ENCODE measurements at places on chromosomes 5 and 9.
A peak's percentile ranks its signal among the peaks of the same experiment; 100 is the strongest.

- DNase-seq = no peak
Observed at GRCh38 chr5:84372066-84372695, 12.5 kb downstream of the EDIL3 start.

- no peak for DNase-seq
Observed at GRCh38 chr9:101738566-101739183, at the start of gene GRIN3A. GRIN3A (minus strand) TSS chr9:101738647; CDS start chr9:101737979, 668 bp downstream.

DNA sequence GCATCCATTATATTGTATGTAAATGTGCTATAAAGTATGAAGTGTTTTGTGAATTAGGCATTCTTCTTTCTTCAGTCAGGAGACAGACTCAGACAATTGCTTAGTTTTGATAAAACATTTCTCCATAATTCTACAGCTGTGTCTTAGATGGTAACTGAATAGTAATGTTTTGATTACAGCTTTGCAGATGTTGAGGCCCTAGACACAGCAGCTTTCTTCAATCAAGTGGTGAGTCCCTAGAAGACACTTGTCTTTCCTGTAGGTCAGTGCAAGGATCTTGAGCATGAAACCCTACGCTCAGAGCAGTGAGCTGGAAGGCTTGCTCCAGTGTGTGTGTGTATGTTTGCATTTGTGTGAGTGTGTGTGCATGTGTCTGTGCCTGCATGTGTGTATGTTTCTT lies 46.8 kb upstream of the CD180 start:
- DNase-seq = no peak

DNA sequence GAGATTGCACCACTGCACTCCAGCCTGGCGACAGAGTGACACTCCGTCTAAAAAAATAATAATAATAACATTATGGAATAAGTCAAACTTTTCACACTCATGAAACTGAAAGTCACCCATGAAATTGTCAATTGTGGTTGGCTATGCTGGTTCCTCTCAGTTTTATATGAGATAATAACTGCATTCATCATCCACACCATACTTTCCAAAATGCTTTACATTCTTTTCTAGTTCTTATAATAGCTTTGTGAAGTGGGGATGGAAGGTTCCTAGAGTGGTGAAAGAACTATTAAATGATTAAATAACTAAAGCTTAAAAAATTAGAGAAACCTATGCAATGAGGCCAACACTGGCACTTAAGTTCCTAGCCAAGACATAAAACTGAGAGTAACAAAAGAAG lies 12.6 kb upstream of the ASPN start:
- DNase-seq = no peak

GRCh38 chr5:106314221-106314824 lies 1356.4 kb downstream of the EFNA5 start:
- DNase-seq = no peak

DNA sequence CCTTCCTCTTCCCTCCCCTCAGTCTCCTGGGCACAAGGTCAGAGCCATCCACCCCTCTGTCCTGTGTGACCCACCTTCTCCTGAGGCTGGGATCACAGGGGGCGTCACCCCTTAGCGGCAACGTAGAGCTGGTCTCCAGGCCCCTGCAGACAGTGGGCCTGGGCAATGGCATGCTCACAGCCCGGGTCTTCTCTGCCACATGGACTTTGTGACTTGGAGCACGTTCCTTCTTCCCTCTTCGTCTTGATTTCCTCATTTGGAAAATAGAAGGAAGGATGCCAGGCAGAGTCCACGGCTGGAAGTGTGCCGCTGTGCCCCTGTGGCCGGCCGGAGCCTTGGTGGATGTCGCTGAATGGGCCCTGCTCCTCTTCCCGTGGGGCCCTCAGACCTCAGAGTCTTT lies 10.0 kb downstream of the RXRA start:
- no peak for DNase-seq

DNA sequence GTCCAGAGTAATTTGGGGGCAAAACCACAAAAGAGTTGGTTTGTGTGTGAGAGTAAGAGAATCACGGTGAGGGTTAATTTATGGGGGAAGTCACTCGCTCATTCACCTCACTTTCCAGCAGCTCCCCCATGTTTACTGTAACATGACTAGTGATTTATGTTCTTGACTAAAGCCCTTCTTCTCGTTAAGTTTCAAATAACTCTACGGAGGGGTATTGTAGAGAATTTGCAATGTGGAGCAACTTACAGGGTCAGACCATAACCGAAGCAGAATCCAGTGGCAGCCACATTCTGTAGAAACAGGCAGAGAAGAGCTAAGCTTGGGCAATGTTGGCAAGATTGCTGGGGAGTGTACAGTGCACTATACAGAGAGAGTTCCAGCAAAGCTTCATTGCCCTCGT lies 760.6 kb downstream of the IRX1 start:
- DNase-seq = no peak

DNA sequence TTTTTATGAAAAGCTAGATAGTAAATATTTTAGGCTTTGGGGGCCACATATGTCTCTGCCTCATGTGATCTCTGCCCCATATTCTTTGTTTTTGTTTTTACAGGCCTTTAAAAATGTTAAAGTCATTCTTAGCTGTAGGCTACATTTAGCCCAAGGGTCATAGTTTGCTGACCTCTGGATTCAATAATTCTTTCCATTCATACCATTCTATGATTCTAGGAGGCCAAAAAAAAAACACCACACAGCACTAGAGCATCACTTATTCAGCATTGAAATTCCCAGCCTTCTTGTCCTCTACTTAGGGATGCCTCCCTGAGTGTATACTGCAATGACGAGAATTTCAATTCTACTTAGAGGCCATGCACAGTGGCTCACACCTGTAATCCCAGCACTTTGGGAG lies 17.0 kb downstream of the PTCD2 start:
- DNase-seq = no peak

DNA sequence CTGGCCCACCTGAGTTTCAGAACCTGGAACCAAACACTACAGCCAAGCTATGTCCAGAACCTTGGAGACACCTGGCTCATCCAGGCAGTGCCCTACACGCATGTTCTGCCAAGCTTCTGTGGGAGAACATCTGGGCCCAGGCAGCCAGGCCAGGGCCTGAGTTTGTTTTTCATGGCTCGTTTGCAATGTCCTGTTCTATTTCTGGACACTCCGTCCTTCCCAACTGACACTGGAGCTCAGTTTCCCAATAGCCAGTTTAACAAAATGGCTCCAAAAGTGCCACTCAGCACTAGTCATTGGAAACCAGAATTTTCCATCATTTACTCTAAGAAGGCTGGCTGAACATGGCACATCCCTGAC lies 38.6 kb downstream of the SH3RF2 start:
- no peak for DNase-seq

GRCh38 chr5:8417316-8418048 lies 548.5 kb downstream of the MTRR start:
- no peak for DNase-seq

GRCh38 chr9:136965771-136966484 lies 11.4 kb upstream of the PTGDS start:
- peak; percentile 24 for DNase-seq

DNA sequence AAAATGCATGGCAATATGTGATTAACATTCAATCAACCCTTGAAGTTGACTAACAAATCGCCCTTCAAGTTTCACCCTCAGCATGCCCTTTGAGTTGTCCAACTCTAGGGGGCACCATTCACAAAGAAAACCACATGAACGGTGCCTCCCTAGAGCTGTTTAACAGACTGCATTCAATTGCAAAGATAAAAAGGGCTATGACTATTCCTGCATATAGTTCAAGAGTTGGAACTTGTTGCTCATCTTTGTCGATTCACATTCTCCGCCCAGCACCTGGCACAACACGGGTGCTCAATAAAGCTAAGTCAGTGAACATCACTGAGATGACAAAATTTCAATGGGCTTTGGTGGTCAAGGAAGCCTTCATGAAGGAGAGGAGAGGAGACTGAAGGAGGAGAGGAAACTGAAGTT lies 69.6 kb upstream of the SLC30A5 start:
- DNase-seq = peak; percentile 53

- DNase-seq = no peak
Observed at GRCh38 chr5:132433141-132433540, 57.4 kb downstream of the IRF1 start.

GRCh38 chr5:116444373-116445295 lies 130.0 kb downstream of the SEMA6A start:
- no peak for DNase-seq

GRCh38 chr9:21777701-21778100 lies 24.7 kb upstream of the MTAP start:
- no peak for DNase-seq

DNA sequence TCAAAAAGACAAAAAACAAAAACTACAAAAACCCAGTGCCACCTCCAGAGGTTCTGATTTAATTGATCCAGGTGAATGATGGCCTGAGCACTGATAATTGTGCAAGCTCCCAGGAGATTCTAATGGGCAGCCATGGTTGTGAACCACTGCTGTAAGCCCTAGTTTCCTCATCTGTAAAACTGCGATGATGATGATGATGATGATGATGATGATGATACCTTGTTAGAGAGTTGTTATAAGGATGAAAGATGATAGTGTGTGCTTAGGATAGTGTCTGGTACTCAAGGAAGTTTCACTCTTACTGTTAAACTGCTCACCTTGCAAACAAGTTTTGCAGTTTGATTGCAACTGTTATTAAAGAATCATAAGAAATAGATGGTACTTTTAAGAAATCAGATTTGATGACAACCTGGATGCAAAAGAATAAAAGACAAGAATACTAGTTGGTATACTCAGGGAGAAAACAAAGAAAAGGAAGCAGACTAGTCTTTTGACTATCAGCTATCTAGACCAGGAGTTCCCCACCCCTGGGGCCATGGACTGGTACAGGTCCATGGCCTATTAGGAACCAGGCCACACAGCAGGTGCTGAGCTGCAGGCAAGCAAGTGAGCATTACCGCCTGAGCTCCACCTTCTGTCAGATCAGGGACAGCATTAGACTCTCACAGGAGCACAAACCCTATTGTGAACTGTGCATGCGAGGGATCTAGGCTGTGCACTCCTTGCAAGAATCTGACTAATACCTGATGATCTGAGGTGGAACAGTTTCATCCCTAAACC lies 98.0 kb downstream of the OR2K2 start:
- DNase-seq = no peak

GRCh38 chr5:14806456-14806855 lies 65.1 kb downstream of the ANKH start:
- DNase-seq = no peak

DNA sequence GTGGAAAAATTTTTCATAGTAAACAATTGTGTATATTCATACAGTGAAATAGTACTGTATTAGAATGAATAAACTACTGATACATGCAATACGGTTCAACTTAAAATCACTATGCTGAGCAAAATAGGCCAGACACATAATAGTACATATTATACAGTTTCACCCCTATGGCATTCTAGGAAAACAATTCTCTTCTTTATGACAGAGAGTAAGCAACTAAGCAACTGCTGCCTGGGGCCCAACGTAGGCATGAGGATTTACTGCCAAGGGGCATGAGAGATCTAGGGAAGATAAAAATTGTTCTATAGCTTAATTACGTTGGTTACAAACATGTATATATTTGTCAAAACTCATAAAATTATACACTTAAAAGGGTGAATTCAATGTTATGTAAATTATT lies 180.2 kb downstream of the DRD1 start:
- DNase-seq = no peak

- peak; percentile 4 for DNase-seq
Observed at GRCh38 chr5:171272996-171273970, 35.8 kb upstream of the TLX3 start.

DNA sequence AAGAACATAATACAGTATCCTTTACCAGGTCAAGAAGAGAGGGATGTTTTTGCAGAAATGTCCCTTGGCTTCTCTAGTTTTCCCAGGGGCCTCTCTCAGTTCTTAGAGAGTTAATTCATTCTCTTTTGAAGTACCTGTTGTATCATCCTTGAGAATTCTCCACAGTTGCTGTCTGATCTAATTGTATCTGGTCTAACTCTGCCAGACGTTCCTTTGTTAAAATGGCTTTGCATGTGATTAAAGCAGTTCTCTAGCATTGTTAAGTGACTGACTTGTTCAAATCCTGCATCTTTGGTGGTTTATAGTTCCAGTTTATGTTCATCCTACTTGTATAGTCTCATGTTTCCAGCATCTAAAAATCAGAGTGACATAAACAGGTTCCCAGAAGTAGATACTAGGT lies 65.0 kb downstream of the KIAA1958 start:
- no peak for DNase-seq

GRCh38 chr9:136543830-136544547 lies 1.9 kb downstream of the NOTCH1 start:
- DNase-seq = no peak

DNA sequence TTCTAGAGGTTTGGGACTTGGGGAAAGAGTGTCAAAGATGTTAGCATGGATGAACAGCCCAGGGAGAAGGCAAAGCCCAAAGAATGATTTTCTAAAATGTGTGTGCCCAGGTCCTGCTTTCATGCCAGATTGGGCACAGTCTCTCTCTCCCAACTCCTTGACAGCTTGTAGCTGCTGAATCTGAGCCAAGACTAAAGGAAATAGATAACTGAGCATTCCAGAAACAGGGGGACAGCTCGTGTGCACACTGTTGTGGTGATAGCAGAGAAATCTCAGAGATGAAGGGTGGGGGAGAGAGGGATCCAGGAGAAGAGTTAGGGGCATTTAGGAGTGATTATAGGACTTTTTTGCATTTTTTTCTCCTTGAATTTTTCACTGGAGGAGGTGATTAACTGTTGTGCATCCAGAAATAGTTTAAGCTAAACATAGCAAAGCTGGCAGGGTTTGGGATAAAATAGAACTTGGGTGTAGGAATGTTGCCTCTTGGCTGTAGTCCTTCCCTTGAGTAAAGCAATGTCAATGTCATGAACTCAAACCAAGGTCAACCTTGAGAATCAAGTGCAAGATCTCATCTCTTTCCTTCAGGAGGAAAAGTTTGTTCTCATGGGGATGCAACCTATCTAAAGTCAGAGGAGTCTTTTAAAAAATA lies 245.9 kb downstream of the SH3GL2 start:
- no peak for DNase-seq

- no peak for DNase-seq
Observed at GRCh38 chr5:149526845-149527590, 24.2 kb downstream of the CSNK1A1 start.

DNA sequence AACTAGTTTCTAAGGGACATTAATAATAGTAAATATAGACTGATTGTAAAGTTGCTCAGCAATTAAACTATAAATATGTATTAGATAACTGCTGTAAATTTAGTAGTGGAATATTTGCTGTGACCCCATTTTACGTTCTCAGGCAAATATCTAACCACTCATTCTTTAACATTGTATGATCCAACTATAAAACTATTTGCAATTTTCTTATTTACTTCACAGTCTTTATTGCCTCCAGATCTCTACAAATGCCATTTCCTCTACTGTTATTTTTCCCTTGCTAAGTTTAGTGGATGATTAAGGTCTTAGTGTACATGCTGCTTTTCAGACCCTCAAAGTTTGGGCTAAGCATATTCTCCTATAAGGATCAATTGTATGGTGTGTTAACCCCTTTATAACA lies 526.2 kb upstream of the ST8SIA4 start:
- DNase-seq = no peak

DNA sequence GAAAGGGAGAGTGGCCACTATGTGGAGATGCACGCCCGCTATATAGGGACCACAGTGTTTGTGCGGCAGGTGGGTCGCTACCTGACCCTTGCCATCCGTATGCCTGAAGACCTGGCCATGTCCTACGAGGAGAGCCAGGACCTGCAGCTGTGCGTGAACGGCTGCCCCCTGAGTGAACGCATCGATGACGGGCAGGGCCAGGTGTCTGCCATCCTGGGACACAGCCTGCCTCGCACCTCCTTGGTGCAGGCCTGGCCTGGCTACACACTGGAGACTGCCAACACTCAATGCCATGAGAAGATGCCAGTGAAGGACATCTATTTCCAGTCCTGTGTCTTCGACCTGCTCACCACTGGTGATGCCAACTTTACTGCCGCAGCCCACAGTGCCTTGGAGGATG lies 19.8 kb downstream of the RGMB start:
- DNase-seq = no peak

Data from OCI-LY7 (cell line).